ENCODE measurements at places on chromosomes 3 and 15. TPM values are rescaled to one million over a fixed set of nuclear protein-coding genes. Genes with fewer than 3 reads are reported as not detected.

GRCh38 chr3:27666272-27666671 is 55.9 kb downstream of the EOMES start:
- H3K4me1 ChIP-seq, result no peaks in the 10 kb centered on the region
- DNase-seq, result no peak
- no peaks in the 10 kb centered on the region for H3K27me3 ChIP-seq
- no peaks in the 10 kb centered on the region for H3K36me3 ChIP-seq
- no peak overlapping the region for H3K4me3 ChIP-seq

DNA sequence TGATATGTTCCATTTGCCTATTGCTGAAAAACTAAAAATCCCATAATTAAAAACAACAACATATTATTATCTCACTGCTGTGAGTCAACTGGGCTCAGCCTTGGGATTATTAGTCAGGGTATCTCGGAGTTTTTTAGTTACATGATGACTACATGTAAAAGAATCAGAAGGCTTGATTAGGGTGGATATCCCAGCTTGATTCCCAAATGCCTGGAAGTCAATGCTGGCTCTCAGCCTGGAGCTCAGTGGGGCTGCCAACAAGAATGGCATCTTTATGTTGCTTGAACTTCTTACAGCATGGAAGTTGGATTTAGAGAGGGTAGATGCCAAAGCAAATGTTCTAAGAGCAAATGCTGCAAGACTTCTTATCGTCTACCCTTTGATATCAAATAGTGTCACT is 278.5 kb downstream of the PLOD2 start:
- no peaks in the 10 kb centered on the region for H3K27me3 ChIP-seq
- no peaks in the 10 kb centered on the region for H3K4me1 ChIP-seq
- H3K27ac ChIP-seq, result no peak overlapping the region
- DNase-seq, result no peak
- no peak overlapping the region for H3K4me3 ChIP-seq
- H3K36me3 ChIP-seq, result no peaks in the 10 kb centered on the region

- no peaks in the 10 kb centered on the region for H3K4me1 ChIP-seq
- H3K27me3 ChIP-seq, result no peaks in the 10 kb centered on the region
- H3K36me3 ChIP-seq, result no peaks in the 10 kb centered on the region
- no peak within 1 kb of the TSS for H3K27ac ChIP-seq
Measured at GRCh38 chr3:122183521-122183892, at the start of gene CASR. Gene CASR (plus strand): TSS chr3:122183668. CDS start chr3:122254190, 70,522 bp downstream.

DNA sequence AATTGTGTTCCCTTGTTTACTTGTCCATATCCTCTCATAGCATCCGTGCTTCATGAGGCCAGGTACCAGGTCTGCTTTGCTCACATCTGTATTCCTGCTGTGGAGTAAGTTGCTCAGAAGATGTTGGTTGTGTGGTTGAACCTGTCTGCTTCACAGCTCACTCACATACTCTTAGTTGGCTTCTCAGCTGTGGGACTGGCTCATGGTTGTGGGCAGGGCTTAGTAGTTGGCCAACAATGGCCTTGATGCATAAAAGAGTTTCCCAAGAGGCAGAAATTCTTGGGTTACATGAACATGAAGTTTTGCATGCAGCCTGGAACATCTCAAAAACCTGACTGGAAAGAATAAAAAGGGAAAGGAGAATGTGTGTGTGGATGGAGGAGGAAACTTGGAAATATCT is 17.0 kb downstream of the CELF6 start:
- H3K4me3 ChIP-seq, result no peak overlapping the region
- no peak for DNase-seq
- no peaks in the 10 kb centered on the region for H3K36me3 ChIP-seq
- H3K27me3 ChIP-seq, result no peaks in the 10 kb centered on the region
- H3K27ac ChIP-seq, result no peak overlapping the region
- no peaks in the 10 kb centered on the region for H3K4me1 ChIP-seq

CPLX3 gene
- not detected for total RNA-seq

All from thoracic aorta (tissue), 2 donors.